ENCODE measurements at places on chromosomes 2 and 18.
A peak's percentile ranks its signal among the peaks of the same experiment; 100 is the strongest.

DNA sequence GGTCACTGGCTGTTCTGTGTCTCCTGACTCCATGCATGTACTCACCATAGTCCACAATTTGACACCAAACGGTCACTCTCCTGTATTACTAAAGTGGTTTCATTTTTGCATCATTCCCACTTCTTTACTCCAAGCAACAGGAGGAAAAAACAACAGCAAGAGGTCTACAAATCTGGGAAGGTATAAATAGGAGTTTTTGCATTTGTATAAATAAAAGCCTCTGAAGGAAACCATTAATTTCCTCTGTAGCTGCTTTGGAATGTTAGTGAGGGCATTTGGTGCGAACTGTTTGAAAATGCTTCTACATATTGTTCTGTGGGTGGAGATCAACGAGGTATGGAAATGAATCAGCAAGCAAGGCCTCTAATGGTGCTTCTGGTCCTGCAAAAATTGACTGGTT is 148.5 kb upstream of the DLX2 start:
- no peak for DNase-seq

- no peak for DNase-seq
Measured at GRCh38 chr2:152284398-152284797, 50.6 kb upstream of the FMNL2 start.

DNA sequence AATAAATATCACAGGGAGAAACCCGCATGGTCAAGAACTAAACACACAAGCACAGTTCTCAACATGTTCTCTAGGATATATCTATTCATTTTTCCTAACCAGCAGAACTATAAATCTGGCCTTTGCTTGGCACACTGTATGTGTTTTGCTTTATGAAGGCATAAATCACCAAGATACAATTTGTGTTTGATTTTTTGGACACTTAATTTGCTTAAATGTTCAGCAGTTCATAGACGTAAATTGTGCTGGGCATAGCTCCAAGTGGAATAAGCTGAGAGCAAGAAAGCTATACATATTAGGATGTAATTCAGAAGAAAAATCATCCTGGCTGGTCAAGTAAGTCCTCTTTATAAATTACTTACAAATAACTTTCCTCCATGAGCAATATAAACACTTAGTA is 341.5 kb upstream of the ATP5MC3 start:
- DNase-seq, result no peak

GRCh38 chr2:209937893-209938292 is 64.5 kb upstream of the RPE start:
- DNase-seq, result no peak

- no peak for DNase-seq
Measured at GRCh38 chr2:222713002-222713401, 41.5 kb downstream of the MOGAT1 start.

DNA sequence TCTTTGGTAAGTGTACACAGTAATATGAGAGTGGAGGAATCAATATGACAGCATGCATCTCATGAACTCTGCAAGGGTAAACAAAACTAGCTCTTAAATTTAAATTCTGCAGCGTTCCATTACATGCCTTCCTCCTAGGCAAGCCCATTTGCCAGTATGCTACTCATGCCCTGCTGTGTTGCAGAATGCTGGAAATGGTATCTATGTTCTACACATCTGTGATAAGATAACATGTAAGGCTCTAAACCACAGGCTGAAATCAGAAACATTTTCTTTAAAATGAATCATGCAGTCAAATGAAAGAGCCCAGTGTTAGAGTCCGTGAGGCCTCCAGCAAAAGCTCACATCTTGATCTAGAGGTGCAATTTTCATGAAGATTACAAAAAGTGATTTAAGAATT is 112.8 kb upstream of the FN1 start:
- no peak for DNase-seq

- no peak for DNase-seq
Measured at GRCh38 chr2:23387221-23387550, 2.2 kb downstream of the KLHL29 start.

- DNase-seq, result no peak
Measured at GRCh38 chr2:54473851-54474250, 17.7 kb downstream of the SPTBN1 start.

DNA sequence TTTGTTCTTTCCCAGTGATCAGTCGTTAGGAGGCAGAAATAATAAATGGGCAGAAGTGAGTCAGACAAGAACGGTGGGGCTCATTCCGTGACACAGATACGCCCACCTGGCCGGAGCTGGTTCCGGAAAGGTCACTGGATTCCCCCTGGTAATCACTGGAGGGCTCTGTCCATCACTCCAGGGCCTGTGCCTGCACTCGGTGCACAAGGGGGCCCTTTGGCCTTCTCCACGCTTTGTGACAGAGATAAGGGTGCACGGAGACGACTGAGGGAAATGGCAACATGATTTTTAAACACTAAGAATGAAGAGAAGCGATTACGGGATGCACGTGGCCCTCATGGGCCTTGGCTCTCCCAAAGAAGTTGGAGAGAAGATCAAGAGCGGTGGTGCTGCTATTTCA is 84.4 kb downstream of the PTGR3 start:
- no peak for DNase-seq

GRCh38 chr18:9017167-9017904 is 85.2 kb upstream of the NDUFV2 start:
- peak; percentile 64 for DNase-seq

DNA sequence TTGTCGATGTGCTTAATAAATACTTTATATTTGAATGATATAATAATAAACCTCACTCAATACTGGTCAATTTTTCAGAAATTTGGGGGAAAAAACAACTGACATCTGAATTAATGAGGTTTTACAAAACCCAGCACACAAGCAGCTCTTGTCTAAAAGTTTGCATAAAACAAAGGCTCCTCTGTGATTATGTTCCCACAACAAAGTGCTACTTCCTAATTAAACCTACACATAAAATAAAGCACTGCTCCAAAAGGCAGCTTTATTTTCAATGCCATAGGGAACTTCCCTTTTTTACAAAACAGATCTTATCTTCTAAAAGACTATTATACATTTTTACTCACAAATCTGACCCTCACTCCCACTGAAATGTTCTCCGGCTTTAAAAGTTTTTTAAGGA is 47.1 kb downstream of the LAMA1 start:
- DNase-seq, result no peak

DNA sequence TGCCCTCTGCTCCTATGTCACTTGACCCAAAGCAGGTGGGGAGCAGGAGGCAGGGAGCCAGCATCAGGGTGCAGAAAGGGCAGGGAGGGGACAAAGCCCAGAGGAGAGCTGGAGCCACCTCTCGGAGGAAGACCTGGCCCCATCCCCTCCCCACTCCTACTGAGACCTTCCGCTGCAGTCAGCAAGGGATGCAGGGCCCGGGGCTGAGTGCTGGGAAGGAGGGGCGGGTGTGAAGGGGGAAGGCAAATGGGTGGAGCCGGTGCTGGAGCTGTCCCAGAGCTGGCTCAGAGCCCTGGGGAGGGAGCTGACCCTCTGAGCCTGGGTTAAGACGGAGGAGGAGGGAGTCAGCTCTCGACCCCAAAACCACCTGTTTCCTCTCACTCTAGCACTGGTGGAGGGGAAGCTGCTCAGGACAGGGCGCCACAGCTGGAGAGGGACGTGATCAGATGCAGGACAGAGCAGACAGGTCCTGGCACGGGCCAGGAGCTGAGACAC is 33.8 kb downstream of the HS1BP3 start:
- peak; percentile 94 for DNase-seq

DNA sequence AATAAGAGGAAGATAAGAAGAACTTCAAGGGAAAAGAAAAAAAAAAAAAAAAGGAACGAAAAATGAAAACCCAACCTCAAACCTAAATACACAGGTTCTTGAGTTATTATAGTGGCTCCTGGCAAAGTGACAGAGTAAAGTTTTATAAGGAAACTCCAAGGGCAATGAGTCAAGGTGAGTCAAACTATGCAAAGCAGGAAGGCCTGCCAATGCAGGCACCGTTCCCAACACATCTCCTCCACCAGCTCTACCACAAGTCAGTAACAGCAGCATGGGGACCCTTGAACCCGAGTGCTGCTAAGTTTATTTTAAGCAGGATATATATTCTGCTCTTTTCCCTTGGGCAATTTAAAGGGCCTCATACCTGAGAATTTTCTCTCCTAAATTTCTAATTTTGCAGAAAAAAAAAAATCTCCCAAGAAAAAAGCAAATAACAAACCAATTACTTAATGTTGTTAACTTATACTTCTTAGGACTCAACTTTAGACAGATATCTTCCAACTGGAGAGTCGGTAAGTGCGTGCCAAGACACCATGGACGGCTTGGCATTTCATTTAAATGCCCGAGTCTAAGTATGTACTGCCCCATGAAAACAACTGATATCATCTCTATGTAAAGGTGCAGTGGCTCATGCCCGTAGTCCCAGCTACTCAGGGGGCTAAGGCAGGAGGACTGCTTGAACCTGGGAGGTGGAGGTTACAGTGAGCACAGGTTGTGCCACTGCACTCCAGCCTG is 75.7 kb upstream of the TFCP2L1 start:
- DNase-seq, result peak; percentile 56

DNA sequence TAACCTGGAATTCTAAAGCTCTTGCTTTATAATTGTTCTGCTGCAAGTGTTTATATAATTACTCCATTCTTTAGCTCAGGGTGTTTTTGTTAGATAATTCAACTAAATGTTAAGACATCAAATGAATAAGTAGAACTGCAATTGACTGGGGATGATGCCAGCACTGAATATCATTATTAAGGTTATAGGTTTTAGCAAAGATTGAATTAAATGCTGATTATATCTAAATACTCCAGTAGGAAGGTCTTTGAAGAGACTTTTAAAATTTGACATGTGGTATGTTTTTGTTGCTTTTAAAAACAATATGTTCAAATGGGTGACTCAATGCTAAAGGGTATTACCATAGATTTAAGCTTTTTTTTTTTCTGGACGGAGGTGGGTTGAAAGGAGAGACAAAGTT is 170.1 kb upstream of the THUMPD2 start:
- no peak for DNase-seq

DNA sequence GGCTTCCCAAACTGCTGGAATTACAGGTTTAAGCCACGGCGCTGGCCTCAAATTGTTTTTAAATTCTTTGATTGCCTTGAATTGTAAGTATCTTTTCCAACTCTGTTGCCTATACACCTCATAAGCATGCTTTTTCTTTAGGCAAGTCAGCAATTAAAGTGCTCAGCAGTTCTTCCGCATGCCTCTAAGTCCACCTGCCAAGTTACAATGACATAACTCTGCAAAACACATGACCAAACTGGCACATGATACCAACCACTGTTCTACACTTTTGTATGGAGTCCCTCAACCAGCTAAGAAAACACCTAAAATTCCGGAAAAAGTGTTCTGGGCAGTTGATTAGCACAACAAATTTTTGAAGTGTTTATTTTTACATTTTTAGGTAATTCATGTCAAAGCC is 5.1 kb downstream of the TXNL4A start:
- no peak for DNase-seq

- no peak for DNase-seq
Measured at GRCh38 chr2:71469403-71470398, 16.3 kb downstream of the DYSF start.

DNA sequence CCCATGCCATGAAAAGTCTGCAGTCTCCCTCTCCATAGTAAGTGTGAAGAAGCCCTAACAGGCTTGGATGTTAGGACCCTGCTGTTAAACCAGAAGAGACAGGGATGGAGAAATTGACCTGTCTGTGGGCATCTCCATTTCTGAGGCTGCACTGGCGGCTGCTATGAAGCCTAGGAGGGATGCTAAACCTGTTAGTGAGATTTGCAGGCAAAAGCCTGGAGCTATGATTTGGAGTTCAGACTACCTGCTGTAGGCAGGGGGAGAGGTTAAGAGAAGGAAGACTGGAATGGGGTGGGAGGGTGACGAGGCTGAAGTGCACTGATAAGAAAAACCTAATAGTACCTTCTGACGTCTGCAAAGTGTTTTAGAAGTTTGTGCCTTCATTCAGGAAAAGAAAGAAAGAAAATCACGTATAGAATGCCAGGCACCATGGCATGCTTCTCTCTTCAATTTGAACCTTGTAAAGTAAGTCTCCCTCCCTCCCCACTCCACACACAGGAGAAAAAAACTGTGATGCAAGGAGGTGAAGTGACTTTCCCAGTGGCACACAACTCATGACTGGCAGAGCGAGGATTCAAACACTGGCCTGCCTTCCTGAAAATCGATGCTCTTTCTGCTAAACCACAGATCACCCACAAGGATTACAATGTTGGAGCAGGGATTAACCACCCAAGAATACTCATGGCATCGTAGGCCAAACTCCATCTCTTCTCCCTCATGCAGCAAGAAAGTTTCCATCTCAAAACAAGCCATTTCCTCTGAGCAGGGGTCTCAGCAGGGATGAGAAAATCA is 98.5 kb upstream of the PKDCC start:
- DNase-seq, result no peak

- DNase-seq, result no peak
Measured at GRCh38 chr2:199228887-199229819, 228.6 kb downstream of the SATB2 start.

DNA sequence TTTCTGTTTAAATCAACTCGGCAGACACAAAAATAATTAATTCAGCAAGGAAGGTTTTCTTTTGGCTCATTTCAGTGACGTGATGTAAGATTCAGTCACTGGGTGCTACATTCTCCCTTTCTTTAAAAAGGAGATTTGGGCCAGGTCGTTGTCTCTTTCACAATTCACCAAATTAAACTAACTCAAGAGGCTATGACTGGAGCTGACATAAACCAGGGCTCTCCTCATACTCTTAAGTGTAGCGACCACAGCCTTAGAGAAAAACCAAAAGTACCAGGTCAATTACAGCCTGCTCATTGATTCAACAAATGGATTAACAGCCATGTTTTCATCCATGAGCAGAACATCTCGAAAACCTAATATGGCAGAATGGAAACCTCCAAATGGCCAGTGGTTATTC is 85.7 kb downstream of the PAX3 start:
- DNase-seq, result no peak

DNA sequence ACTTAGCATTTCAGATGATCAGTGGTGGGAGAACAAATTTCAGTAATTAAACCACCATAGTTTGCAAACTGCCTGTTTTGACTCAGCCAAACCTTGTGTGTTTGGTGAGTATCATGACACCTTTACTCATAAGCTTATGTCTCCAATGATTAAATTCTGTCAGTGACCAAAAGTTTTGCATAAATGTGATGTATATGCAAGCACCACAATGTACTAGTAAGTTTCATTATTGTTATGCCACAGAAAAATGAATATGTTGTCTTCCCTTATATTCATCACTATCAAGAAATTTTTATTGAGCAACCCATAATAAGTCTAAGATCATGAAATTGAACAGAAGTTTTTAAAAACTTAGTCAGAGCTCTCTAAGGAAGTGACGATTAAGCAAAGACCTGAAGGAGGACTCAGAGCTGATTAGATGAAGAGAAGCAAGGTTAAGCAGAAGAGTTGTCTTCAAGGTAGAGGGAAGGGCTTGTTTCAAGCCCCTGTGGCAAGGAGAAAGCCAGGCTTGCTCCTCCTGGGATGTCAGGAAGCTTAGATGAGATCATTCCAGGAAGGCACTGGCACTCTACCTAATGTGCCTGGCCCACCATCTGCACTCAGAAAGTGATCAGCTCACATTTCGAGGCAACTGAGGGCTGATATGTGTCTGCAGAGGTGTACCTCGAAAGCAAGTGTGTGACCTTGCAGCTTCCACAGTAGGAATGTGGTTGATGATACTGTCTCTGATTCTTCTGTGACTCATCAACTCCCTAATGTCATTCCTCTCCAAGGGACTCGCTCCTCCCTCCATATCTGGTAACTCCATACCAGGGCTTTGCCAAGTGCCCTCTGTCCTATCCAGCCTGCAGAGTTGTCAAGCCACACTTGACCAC is 54.7 kb downstream of the KCTD18 start:
- no peak for DNase-seq
